Breast epithelium (tissue), 4 donors: ENCODE measurements at places on chromosomes 12 and 14.

DNA sequence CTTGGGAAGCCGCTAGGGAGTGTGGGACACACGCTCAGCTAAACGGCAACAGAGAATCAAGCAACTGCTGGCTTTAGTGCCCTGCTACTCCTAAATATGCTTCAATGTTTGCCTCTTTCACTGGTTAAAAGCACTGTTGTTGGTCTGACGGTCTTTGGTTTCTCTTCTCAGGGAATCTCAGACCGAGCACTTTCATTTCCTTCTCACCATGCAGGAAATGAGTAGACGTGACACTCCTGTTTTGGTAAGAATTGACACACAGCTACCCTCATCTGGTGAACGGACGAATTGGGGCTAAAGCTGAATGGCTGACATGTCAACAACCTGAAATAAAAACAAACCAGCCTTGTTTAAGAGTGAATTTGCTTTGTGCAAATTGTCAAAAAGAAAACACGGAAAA is 57.5 kb upstream of the PIWIL1 start:
- DNase-seq = no peak

GRCh38 chr12:122389677-122390076 is 32.8 kb downstream of the CLIP1 start:
- DNase-seq = no peak

DNA sequence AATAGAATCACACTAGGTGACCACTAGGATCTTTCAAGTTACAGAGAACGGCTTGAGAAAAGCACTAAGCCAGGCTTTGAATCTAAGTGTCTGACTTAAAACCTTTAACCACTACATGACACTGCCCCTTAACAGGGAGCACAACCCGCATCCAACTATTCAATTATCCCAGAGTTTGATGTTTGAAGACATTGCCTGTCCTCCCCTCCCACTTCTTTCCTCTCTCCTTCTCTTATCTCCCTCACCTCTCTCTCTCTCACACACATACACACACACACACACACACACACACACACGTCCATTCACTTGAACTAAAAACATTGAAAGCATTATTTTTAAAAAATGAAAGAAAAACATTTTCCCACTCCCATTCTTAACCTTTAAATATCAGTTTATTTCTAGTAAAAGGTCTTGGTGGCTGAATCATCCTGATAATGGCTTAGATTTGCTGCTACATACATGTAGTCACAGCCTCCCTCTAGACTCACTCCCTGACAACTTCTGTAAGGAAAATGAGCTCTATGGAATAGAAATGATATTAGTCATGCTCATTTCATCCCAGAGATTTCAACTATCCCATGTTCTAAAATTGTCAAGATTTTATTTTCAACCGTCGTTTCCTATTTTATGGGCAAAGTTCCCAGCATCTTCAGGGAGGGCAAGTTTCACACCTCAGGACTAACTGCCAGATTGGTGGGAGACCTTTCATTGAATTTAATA is 53.5 kb upstream of the RAP1B start:
- no peak for DNase-seq

DNA sequence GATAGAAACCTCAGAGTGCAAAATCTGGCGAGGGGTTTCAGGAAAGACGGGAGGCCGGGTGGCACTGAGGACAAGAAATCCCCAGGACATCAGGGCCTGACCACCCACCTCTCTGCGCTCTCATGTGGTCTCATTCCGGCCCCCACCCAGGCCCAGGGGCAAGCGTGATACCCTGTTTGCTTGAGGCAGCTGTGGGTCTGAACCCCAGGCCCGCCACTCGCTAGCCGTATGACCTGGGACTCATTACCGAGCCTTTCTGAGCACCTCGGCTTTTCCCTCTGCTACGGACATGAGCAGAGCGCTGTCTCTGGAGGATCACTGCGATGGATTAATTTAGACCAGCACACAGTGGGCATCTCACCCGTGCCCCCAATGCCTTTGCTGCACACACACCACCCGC is 25.5 kb upstream of the BCDIN3D start:
- no peak for DNase-seq

DNA sequence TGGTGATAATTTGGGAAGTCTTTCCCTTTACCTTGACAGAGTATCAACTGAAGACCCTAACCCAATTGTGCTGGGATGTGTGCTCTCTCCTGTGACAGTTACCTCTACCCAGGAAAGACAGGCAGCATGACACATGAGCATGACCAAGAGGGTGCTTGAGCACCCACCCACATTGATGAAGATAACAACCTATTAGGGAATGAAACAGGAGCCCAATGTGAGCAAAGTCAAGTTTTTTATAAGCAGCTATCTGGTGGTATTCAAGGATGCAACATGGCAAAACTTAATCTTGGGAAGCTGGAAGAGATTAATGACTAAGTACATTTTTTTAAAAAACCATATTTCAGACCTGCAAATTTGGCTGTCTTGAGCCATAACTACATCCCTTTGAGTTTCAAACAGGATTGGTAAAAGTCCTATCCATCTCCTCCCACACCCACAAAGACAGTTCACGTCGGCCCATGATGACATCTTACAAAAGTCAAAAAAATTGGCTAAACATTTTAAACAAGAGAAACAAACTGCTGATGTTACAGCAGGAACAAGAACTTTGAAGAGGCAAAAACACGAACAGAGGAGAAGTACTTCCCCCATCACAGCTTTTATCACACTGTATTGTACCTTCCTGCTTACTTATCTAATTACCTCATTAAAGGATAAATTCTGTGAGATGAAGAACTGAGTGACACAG is 60.3 kb downstream of the MED13L start:
- DNase-seq = no peak
